ENCODE measurements at places on chromosomes 11 and 22.

- DNase-seq, result no peak
Observed at GRCh38 chr11:46296528-46297448, 19.3 kb downstream of the CREB3L1 start.

GRCh38 chr22:40853961-40854360 lies 2.5 kb downstream of the ST13 start:
- DNase-seq, result no peak

- DNase-seq, result no peak
Observed at GRCh38 chr22:42743501-42743991, 22.9 kb upstream of the A4GALT start.

DNA sequence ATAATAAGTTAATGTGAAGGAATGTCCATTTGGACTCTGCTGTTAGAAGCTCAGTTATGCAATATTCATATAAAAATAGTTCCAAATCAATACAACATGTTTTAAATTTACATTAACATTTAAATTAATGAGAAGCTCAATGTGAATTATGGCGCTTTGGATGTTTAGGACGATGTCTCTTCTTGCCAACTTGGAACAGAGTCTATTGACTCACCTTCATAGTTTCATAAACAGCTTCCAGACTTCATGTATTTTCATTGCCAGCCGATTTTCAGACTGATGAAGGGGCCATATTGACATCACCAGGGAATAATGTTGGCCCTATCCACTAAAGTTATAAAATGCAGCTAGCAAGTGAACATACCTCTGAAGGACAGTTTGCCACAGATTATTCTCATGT lies 1136.2 kb downstream of the LRRC4C start:
- DNase-seq, result no peak

DNA sequence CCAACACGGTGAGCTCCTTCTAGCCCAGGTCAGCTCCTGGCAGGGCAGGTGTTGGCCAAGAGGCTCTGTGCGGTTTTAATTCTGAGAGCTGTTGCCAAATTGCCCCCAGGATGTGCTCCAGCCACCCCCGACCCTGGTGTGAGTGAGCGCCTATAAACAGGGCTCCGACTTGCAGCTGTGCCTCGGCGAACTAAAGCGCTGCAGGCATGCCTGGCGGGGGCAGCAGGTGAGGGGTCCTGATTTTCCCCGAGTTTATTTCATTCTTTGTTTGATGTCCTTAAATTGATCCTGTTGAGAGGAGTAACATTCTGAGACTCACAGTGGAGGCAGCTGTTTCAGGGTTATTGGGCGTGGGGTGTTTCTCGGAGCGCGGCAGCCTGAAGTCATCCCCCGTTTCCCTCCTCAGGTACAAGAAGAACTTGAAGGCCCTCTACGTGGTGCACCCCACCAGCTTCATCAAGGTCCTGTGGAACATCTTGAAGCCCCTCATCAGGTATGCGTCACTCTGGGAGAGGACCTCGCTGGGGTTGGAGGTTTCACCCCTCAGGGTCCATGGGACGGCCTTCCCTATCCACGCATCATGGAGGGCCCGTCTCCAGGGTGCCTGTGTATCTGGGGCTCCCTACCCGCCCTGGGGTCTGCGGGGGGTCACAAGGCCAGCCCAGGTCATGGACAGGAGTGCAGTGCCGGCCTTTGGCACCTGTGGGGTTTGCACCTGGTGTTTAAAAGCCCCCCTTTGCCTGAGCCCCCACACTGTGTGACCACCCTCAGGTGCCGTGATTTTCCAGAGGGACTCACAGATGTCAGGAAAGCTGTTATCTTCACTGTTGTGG lies 62.1 kb downstream of the ARHGAP8 start:
- no peak for DNase-seq

DNA sequence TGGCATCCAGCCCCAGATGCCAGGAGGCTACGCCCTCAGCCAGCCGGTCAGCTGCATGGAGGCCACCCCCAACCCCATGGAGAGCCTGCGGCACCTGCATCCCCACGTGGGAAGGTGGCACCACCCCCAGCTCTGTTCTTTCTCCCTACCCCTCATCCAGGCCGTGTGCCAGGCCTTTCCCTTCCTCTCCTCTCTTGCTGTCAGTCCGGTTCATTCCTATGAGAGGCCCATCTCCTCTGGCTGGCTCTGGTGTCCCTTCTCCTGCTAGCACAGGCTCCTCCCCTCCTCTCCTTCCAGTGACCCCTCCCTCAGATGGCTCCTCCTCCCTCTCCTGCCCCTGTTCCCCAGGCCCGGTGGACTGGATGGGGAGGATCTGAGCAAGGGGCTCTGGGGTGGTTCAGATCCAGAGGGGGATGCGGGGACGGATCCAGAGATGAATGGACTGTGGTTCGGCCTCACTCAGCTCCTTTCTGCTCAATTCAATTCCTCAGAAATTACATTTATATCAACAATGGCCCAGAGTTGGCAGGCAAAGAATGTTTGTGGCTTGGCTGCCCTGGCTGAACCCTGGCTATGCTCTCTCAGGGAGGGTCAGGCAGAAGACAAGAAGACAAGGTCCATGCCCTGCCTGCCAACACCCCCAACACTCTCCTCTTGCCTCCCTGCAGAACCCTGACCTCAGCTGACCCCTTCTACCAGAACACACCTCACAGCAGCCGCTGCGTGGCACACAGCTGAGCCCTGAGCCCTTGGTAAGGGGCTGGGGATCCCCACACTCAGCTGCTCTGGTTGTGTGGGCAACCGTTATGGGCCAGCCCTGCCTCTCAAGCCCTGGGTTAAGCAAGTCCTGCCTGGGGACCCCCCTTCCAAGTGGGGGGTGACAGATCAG lies 18.5 kb upstream of the LRRC10B start:
- no peak for DNase-seq

- no peak for DNase-seq
Observed at GRCh38 chr11:57276971-57277675, 40.1 kb upstream of the APLNR start.

DNA sequence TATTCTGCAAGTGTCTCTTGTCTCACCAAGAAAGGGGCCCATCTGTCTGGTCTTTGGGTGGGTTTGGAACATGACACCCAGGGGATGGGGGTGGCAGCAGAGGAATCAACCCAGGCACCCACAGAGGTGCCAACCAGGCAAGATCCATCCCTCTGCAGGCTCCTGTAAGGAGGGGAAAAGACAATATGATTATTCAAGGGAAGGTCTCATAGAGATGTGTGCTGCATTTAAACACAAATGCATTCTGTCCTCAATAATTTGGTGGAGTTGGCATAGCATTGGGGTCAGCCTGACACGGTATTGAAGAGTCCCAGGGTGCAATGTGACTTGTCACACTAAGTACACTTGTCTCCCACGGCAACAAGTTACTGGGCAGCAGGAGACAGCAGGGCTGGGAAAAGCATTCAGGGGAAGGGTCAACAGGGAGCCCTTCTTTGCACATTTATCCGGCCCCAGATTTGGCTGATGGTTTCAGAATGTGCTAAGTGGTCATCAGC lies 33.1 kb upstream of the SPON1 start:
- no peak for DNase-seq

DNA sequence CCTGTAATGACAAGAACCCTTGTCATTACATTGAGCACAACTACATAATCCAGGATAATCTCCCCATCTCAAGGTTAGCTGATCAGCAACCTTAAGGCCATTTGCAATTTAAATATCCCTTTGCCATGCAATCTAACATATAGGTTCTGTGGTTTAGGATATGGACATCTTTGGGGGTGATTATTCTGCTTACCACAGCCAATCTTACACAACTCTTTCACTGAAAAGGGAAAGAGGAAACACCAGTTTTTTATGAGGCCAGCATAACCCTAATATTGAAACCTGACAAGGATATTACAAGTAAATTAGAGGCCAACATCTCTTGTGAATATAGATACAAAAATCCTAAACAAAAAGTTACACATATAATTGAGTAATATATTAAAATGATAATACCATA lies 78.5 kb downstream of the CYP2R1 start:
- DNase-seq, result no peak

DNA sequence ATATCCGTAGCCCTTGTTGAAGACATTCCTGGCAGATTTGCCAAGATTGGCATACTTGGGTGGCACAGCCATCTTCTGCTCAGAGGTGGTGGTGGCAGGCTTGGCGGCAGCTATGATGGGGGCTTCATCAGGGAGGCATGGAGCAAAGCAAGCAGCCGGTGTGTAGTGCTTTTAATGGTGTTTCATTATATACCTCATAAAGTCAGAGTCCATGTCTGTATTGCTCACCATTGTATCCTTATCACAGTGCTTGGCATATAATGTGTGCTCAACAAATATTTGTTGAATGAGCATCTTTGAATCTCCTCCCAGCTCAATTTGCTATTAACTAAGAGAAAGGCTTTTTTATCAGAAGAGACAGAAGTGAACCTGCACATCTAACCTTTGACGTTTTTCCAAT lies 7.8 kb upstream of the DNHD1 start:
- no peak for DNase-seq

DNA sequence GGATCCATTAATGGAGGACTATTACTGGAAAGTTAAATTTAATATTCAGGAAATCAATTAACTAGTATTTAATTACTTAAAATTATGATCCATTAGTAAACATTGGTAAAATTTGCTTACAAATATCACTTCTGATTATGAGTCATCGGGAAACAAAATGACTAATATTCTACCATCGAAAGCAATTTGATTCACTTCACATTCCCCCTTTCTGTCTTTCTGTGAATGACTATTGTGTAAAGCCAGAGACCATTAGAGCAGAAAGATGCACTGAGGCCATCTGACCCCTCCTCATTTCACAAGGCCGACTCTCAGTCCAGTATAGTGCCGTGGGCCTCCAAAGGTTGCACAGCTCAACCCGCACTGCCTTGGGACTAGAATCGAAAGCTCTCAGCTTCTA lies 619.0 kb downstream of the OPCML start:
- no peak for DNase-seq
